ENCODE measurements at places on chromosomes 2 and 18. TPM values are rescaled to one million over a fixed set of nuclear protein-coding genes. Genes with fewer than 3 reads are reported as not detected.

Gene NOSTRIN
- total RNA-seq, result 0.11 TPM

Gene FTCDNL1
- 4.1 TPM for total RNA-seq

Gene LOXHD1
- total RNA-seq, result not detected

Gene DHRS9
- not detected for total RNA-seq

Gene MMADHC
- total RNA-seq, result 159 TPM

Gene SP3
- total RNA-seq, result 192 TPM

Gene IER3IP1
- total RNA-seq, result 25.2 TPM

Gene OST4
- total RNA-seq, result 224 TPM

Gene CPS1
- 21.2 TPM for total RNA-seq

Gene CYP26B1
- total RNA-seq, result 0.33 TPM

Gene SERPINB3
- not detected for total RNA-seq

Gene TUBA3E
- not detected for total RNA-seq

Gene HTR2B
- 19.3 TPM for total RNA-seq

Gene CRYBA2
- not detected for total RNA-seq

Gene CTIF
- 14.6 TPM for total RNA-seq

Gene ABCB11
- total RNA-seq, result not detected

Gene ADD2
- 0.37 TPM for total RNA-seq

Gene TEX261
- 30.4 TPM for total RNA-seq

Gene ATP8B1
- total RNA-seq, result 46.1 TPM

Gene CD8A
- total RNA-seq, result not detected

Gene GREB1
- 3.0 TPM for total RNA-seq

Gene COL5A2
- total RNA-seq, result 440 TPM

Gene BOLL
- not detected for total RNA-seq

Gene CSRNP3
- total RNA-seq, result 1.9 TPM

Gene NAT8
- total RNA-seq, result not detected

Gene CNGA3
- total RNA-seq, result not detected

Gene PSTPIP2
- 3.1 TPM for total RNA-seq

Gene CDK15
- total RNA-seq, result 3.1 TPM

Gene SLC25A12
- total RNA-seq, result 17.5 TPM

Gene CAPN14
- total RNA-seq, result 0.12 TPM

Gene BMP10
- not detected for total RNA-seq

Gene MAPK4
- not detected for total RNA-seq

Gene VWA3B
- total RNA-seq, result not detected

Gene TUBA3D
- total RNA-seq, result not detected

Gene RTP5
- total RNA-seq, result not detected

Gene SUCLG1
- total RNA-seq, result 55.4 TPM

Gene TGFBRAP1
- total RNA-seq, result 18.1 TPM

Gene MARCO
- total RNA-seq, result not detected

All from uterine smooth muscle cell (primary cell).